Stimulated activated memory B cell treated with anti-CD40 and anti-IgM and Interleukin-4, amounts not matched to agents 10 μg/mL and 1 μg/mL and 100 μg/mL, for 72 hours (primary cell): ENCODE measurements at places on chromosomes 12 and 14.

DNA sequence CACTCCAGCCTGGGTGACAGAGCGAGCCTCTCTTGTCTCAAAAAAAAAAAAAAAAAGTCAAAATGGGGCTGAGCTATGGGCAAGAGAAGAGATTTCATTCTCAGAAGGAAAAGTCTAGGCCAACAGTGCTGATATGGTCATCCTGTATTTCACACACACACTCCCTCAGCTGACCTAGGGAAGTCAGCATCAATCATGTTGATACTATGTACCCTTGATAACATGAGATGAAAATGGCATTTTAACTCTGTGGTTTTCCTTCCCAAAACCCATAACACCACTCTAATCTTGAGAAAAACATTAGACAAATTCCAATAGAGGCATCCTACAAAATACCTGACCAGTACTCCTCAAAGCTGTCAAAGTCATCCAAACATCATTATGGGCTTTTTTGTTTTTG lies 2.3 kb upstream of the NEMP1 start:
- no peaks in the 10 kb centered on the region for H3K36me3 ChIP-seq
- ATAC-seq = no peak
- H3K27ac ChIP-seq = no peak overlapping the region
- H3K27me3 ChIP-seq = no peaks in the 10 kb centered on the region

GRCh38 chr12:123860377-123860776 lies 98.3 kb downstream of the DNAH10 start:
- no peak overlapping the region for H3K4me3 ChIP-seq

DNA sequence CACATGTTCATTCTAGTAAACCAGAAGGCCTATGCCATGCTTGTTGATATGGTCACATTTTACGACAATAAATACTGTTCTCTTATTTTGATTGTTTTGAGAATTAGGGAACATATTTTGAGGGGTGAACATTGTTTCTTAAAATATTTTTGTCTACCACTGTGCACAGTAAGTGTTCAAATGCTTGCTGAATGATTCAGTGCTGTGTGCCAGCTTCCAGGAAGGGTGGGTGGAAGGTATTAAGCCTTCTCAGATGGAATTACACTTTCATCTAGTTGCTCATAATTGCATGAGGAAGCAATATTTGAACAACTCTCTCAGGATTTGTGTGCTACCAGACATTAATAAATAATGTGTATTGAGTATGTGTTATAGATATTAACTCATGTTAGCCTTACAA lies 15.5 kb upstream of the TMX1 start:
- H3K27ac ChIP-seq = no peak overlapping the region
- H3K4me1 ChIP-seq = no peaks in the 10 kb centered on the region
- H3K27me3 ChIP-seq = no peaks in the 10 kb centered on the region
- no peak for ATAC-seq
- H3K36me3 ChIP-seq = peaks cover 16% of the 10 kb centered on the region
- H3K4me3 ChIP-seq = no peak overlapping the region

GRCh38 chr12:65765436-65765813 lies 58.9 kb upstream of the HMGA2 start:
- H3K36me3 ChIP-seq = no peaks in the 10 kb centered on the region
- H3K27ac ChIP-seq = no peak overlapping the region
- H3K4me1 ChIP-seq = no peaks in the 10 kb centered on the region
- no peak for ATAC-seq
- peaks cover 16% of the 10 kb centered on the region for H3K27me3 ChIP-seq
- no peak overlapping the region for H3K4me3 ChIP-seq

DNA sequence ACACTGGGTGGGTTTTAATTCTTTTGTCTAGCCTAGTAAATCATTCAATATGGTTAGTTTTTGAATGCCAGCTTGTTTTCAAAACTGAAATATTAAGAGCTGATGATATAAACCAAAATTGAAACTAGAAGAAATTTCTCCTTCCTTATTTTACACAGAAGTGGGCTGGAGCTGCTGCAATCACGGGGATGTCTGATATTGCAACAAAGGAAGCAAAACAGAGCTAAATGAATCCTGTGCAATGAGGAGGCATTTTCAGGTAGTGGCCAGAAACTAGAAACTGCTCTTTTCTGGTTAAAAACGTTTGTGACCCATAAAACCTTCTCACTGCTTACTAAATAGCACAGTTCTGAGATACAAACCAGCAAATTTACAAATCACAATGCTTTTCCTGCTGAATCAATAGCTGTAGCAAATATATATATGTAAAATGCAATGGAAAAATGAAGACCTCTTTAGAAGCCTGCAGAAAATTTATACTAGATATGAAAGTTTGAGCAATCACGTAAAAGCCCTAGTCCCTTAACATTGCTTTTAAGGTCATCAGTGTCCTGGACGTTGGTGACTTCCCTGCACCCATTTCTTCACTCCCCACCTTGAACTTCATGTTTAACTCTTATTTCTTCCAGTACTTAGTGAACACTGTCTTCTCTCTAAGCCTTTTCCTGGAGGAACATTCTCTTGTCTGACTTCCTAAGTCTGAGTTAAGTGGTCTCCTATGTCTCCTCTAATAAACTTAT lies 15.9 kb upstream of the LRRK2 start:
- peak overlapping the region; percentile 65 for H3K4me3 ChIP-seq
- H3K4me1 ChIP-seq = peaks cover 26% of the 10 kb centered on the region
- peak; percentile 94 for ATAC-seq
- H3K27me3 ChIP-seq = no peaks in the 10 kb centered on the region
- H3K36me3 ChIP-seq = no peaks in the 10 kb centered on the region
- H3K27ac ChIP-seq = peak overlapping the region; percentile 84

DNA sequence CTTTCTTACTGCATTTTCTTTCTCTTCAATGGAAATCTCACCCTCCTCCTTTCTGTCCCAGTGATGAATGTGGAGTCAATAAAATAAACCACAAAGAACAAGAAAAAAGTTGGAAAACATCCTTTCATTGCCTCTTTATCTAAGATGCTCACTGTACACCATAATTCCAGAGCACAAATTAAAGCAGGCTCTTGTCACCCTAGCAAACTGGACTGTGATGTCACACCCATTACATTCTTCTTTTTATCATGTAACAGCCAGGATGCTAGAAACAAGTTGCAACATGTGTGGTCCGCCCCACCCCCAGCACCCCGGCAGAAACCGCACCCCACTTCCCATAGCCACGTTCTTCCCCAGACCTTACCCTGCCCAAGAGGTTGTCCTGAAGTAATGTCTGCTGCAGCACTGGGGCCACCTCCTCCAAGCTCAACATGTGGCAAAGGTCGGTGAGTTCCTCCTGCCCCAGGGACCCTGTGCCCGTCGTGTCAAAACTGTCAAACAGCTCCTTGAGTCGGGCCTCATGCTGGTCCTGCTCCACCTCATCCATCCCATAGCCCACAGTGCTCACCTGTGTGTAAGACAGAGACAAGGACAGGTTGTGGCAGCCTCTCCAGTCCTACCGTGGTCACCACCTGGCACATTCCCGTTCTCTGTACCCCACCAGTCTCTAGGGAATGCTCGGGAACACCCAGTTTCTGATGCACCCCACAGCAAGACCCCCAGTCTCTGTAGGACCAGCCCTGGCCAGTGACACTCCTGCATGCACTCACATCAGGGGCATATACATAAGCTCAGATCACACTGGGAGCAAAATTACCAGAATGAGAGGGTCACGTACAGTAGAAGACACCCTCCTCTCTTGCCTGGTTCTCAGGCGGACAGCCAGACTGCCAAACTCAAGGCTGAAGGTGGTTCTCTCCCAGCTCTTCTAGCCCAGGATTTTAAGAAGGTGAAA lies 9.2 kb downstream of the NIN start:
- peak overlapping the region; percentile 99 for H3K27ac ChIP-seq
- H3K4me1 ChIP-seq = peaks cover 84% of the 10 kb centered on the region
- no peaks in the 10 kb centered on the region for H3K27me3 ChIP-seq
- peak overlapping the region; percentile 66 for H3K4me3 ChIP-seq

GRCh38 chr14:70888681-70889175 lies 18.5 kb upstream of the PCNX1 start:
- H3K27ac ChIP-seq = no peak overlapping the region
- no peak overlapping the region for H3K4me3 ChIP-seq
- peaks cover 38% of the 10 kb centered on the region for H3K4me1 ChIP-seq
- no peak for ATAC-seq
- no peaks in the 10 kb centered on the region for H3K36me3 ChIP-seq
